ENCODE measurements at places on chromosomes 3 and 15.

DNA sequence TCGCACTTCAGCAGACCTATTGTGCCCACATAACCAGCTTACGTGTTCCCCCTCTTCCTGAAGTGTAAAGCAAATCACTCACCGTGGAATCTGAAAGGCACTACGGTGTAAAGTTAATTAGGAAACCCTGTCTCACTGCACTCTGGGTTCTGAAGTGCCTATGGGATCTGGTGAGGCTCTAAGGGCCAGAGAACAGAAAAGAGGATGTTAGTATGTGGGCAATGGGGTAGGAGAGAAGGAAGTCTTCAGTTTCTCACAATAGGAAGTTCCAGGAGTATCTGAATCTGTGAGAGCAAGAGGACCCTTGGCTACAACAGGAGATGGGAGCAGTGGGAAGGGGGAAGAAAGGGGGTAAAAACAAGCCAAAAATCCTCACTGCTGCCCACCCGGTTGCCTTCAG, 71.4 kb downstream of the ITGB5 start:
- DNase-seq, result no peak

GRCh38 chr15:101153801-101154656, 97.8 kb downstream of the CHSY1 start:
- no peak for DNase-seq

DNA sequence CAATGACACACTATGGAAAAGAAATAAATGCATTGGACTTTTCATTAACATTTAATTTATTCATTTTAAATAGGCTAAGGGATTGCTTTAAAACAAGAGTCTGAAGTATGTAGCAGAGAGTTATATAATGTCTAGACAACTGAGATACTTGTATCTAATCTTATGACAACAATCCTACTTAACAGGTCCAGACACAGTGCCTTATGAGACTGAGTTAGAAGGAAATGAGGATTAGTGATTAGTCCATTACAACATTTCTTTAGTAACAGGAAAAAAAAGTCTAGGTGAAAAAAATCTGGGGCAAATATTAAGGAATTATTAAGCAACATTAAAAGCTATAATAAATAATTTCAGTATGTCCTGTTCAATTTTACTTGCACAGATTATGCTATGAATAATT, 140.6 kb downstream of the MEIS2 start:
- DNase-seq, result peak; percentile 24

GRCh38 chr3:95752199-95752598, 1062.2 kb upstream of the EPHA6 start:
- no peak for DNase-seq

GRCh38 chr3:108106031-108106430, 15.2 kb upstream of the CD47 start:
- DNase-seq, result no peak

DNA sequence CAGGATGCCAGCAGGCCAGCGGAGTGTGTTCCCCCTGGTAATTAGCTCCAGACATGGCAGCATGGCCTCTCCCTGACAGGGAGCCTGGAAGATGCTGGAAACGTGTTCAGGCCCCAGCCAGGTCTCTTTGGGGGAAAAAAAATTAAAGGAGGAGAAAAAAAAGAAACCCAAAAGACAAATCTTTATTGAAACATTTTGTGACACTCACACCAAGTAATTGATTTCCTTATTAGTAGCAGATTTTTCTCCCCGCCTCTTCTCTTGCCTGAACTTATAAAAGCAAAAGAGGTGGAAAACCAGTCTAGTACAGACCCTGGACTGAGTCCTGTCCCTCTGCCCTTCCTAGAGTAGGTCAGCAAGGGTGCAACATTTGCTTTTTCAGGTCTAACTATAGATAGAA, 42.7 kb upstream of the SMAD6 start:
- no peak for DNase-seq

All from mammary epithelial cell (primary cell).